ENCODE measurements at places on chromosomes 7 and 10. TPM values are rescaled to one million over a fixed set of nuclear protein-coding genes. Genes with fewer than 3 reads are reported as not detected.

Gene EGR2
- 0.63 TPM for total RNA-seq

Gene GPR146
- total RNA-seq, result 8.4 TPM

Gene DHX32
- 50.2 TPM for total RNA-seq

Gene GSTO2
- total RNA-seq, result 1.2 TPM

Gene TMEM184A
- 0.19 TPM for total RNA-seq

Gene IGFBP3
- 46.4 TPM for total RNA-seq

Gene CXCL12
- total RNA-seq, result 0.67 TPM

Gene DNAH11
- 0.40 TPM for total RNA-seq

Gene PTPRE
- total RNA-seq, result not detected

Gene PRSS37
- not detected for total RNA-seq

Gene IL2RA
- not detected for total RNA-seq

Gene ACBD7
- total RNA-seq, result 0.69 TPM
